GM04504 (cell line): ENCODE measurements at places on chromosomes 5 and 9.

DNA sequence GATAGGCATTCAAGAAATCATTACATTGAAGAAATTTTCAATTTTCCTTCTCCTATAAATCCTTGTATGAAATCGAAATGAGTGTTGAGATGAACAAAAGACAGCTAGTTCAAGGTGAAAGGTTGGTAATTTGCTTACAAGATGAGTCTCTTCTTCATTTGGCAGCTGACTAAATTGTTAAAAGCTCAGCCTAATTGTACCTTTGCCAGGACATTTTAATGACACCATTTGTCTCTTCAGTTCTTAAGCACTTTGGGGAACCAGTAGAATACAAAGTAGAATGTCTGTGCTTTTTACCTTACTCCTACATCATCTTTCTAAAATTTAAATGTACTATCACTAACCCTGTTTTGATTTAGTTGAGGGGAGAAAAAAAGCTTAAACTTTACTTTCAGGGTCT is 59.4 kb downstream of the GRAMD2B start:
- DNase-seq: no peak

DNA sequence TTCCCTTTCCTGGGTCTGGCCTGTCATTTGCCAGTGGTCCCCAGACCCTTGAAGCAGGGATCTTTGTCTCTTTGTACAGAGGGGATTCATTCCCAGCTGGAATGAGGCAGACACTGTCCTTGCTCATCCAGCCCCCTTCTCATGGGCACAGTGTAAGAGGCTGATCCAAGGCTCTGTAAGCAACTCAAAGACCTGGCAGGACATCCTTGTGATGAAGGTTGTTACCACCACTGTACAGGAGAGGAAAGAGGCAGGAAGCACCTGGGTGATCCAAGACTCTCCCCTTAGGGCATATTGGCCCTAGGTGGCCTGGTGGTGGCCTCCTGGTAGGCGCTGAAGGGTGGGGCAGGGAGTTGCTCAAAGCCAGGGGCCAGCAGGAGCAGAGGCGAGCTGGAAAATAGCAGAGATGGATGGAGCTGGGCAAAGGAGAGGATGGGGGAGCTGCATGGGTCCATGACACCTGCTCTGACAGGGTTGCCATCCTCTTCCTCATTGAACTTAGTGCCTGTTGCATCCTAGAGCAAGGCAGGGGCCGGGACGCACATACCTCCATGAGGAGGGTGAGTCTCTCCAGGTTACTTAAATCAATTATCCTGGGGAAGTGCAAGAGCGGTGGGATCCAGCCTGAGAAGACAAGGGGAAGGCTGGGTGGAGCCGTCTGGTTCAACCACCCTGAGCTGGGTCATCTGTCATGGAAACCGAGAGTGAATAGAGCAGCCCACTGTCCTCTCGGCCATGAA is 9.8 kb upstream of the GADD45G start:
- no peak for DNase-seq

DNA sequence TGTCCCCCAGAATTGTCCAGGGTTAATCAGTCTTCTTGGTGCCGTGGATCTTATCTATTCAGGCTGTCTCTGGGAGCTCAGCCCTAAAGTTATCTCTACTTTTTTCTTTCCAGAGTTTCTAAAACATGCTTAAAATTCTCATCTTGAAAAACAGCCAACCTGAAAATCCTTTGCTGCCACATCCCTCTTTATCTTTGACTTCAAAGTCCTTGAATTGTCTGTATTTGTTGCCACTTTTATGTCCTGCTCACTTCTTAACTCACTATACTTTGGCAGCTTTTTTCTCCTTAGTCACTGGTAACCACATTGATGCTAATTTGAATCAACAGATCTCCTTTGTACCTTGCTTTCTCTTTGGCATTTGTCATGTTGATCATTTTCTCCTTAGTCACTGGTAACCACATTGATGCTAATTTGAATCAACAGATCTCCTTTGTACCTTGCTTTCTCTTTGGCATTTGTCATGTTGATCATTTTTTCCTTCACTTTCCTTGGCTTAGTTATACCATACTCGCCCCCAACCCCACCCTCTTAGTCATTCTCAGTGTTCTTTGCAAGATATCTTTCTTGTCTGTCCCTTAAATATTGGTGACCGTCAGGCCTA is 8.5 kb downstream of the DMXL1 start:
- no peak for DNase-seq

DNA sequence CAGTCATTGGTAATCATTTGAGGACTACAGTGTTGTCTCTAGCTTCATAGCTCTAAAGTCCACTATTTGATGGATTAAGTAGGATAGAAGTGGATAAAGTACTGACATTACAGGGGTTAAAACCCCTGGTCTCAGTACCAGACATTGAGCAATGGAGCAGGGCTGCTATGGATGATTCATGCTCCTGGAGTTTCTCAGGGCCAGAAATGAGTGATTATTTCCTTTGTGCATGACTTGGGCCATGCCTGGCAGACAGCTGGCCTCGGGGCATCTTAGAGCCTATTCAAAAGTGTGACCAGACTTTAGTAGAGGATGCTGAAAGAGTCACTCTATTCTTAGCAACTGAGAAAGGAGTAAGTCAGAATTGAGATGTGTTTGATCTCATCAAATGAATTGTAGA is 350.7 kb upstream of the TLE4 start:
- peak; percentile 93 for DNase-seq

DNA sequence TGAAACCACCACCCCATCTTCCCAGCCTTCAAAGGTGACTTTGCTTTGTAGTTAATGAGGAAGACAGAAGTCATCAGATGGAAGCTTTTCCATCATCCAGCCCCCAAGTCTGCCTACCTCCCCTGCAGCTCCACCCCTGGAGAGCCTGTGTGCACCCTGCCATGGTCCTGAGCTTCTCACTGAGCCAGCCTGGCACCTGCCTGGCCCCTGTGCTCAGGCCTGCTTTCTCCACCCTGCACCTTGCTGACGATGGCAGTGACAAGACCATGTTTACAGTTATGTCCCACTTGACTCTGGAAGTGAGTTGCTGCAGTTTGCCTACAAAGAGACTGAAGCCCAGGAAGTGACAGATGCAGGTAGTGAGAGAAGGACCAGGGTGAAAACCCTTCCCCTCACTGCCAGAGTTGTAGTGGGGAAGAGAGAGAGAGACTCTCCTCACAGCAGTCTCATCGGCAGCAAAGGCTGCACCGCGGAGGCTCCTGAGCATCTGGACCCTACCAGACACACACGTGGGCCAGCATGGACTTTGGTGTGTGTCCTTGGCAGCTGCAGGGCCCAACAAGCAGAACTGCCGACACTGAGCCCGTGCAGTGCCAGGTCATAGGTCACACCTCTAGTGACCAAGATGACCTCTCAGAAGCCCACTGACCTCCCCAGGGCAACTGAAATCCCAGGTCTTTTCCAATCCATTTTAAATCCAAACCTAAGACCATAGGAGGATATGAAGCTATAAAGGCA is 107.1 kb downstream of the CACNA1B start:
- no peak for DNase-seq

- DNase-seq: no peak
Measured at GRCh38 chr9:97907046-97907445, 15.3 kb downstream of the TRMO start.

GRCh38 chr5:54769072-54769471 is 216.3 kb downstream of the ESM1 start:
- DNase-seq: no peak
